Spinal cord (tissue), 10 donors: ENCODE measurements at places on chromosomes 7 and 10. TPM values are rescaled to one million over a fixed set of nuclear protein-coding genes. Genes with fewer than 3 reads are reported as not detected.

The CARD11 gene
- polyA plus RNA-seq: 1.2 TPM

The TUBAL3 gene
- polyA plus RNA-seq: not detected

The CC2D2B gene
- 3.1 TPM for polyA plus RNA-seq

The SEMA3E gene
- 5.8 TPM for polyA plus RNA-seq

The AEBP1 gene
- 83.2 TPM for polyA plus RNA-seq

The NUPR2 gene
- 1.6 TPM for polyA plus RNA-seq

The SEMA3C gene
- 61.5 TPM for polyA plus RNA-seq

The ZNF316 gene
- polyA plus RNA-seq: 38.5 TPM

The MMP21 gene
- 0.54 TPM for polyA plus RNA-seq

The WNT16 gene
- polyA plus RNA-seq: 3.2 TPM

The NEBL gene
- 30.6 TPM for polyA plus RNA-seq

The ZNF467 gene
- polyA plus RNA-seq: 11.6 TPM

The FAS gene
- 5.1 TPM for polyA plus RNA-seq

The PLEKHS1 gene
- 0.08 TPM for polyA plus RNA-seq

The SERPINE1 gene
- 4.8 TPM for polyA plus RNA-seq

The LLCFC1 gene
- 0.38 TPM for polyA plus RNA-seq

The HOXA13 gene
- not detected for polyA plus RNA-seq

The ATG9B gene
- 20.6 TPM for polyA plus RNA-seq

The LRRC18 gene
- polyA plus RNA-seq: 1.0 TPM

The ITIH5 gene
- 32.4 TPM for polyA plus RNA-seq

The RBP4 gene
- 8.6 TPM for polyA plus RNA-seq

The MOGAT3 gene
- polyA plus RNA-seq: 0.12 TPM

The ZNF487 gene
- 16.4 TPM for polyA plus RNA-seq

The FFAR4 gene
- 0.30 TPM for polyA plus RNA-seq

The MRLN gene
- 2.8 TPM for polyA plus RNA-seq

The SGCE gene
- polyA plus RNA-seq: 76.8 TPM

The CD36 gene
- 56.0 TPM for polyA plus RNA-seq

The NACAD gene
- 88.1 TPM for polyA plus RNA-seq

The GIMAP7 gene
- 8.7 TPM for polyA plus RNA-seq

The ADAP1 gene
- 92.4 TPM for polyA plus RNA-seq

The NRP1 gene
- 61.8 TPM for polyA plus RNA-seq

The ABCC2 gene
- polyA plus RNA-seq: 0.44 TPM

The AMPH gene
- polyA plus RNA-seq: 109 TPM

The PDE1C gene
- 16.9 TPM for polyA plus RNA-seq

The APBB1IP gene
- 10.5 TPM for polyA plus RNA-seq

The ASB4 gene
- polyA plus RNA-seq: 0.33 TPM

The MKX gene
- 2.3 TPM for polyA plus RNA-seq

The STEAP4 gene
- polyA plus RNA-seq: 0.32 TPM
